Esophagus squamous epithelium (tissue), 5 donors: ENCODE measurements at places on chromosomes 3 and 15.

- DNase-seq = no peak
These were observed 93.0 kb upstream of the C2CD4B start for GRCh38 chr15:62257996-62258521.

DNA sequence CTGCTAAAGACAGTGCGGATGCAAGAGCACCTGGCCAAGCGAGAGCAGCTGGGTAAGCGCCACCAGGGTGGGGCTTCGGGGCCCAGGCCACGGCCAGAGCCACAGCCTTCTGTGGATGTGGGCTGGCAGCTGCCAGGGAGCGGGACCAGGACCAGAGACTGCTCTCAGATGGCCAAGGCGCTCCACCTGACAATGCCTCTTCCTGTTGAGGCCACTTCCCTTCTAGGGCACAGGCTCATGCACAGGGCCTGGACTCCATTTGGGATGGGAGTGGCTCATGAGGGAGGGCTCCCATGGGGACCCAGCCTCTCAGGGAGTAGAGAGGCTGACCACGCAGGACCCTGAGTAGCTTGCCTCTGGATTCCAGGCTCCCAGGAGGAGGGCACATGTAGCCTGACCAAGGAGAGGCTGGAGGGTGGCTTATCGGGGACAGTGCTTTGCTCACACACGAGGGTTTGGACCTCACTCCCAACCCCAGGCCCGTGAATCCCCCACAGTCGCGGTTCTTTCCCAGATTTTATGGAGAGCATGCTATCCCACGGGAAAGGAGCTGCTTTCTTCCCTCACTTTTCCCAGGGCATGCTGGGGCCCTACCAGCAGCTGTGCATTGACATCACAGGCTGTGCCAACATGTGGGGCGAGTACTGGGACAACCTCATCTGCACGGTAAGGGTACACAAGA is 25.1 kb downstream of the ACAA1 start:
- no peak for DNase-seq

DNA sequence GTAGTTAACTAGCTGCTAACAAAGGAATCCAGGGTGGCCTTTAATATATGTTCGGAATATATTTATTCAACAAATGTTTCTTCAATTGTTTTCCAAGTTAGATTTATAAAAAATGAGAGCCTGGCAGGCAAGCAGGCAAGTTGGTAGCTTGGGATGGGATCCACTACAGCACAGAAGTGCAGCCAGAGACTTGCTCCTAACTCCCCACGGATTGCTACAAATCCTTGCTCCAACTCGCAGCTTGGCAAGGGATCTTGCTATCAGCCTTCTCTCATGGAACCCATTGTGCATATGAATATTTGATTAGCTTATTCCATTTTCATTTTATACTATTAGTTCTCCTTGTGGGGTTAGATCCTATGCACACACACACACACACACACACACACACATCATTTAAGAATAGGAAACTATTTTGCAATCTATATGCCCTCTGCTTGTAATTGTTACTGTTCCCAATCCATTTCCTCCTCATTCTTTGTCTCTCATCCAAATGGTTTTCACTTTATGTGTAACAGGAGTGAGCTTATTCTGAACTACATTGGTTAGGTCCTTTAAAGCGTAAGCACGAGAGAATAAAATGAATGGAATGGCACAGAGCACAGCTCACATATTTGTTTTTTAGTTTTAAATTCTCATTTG is 505.6 kb downstream of the LPP start:
- no peak for DNase-seq

DNA sequence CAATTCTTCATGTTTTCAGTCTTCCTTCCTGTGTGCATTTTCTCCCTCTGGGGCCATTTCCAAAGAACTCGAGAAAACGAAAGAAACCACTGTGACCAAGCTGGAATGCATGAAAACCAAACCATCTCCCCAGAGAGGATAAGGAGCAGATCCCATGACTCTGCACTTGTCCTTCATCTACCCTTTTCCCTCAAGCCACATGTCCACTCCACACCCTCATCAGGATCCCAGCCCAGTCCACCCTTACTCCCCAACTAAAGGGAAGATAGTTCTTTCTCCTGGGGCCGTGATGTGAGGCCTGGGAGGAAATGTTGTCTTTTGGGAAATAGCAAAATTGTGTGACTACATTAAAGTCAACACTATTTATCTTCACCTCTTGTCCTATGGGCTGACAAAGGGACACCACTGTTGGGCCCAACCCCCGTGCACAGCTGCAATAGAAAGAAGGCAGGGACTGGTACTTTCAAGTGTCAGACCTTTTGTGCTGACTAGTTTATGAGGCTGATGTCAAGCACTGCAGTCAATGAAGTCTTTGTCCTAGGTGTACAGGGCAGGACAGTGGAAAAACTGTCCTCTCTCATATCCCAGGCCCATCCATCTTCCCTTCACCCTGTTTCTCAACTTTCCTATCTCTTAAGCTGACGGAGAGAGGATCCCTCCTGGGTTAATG is 487.1 kb upstream of the NR2F2 start:
- no peak for DNase-seq

- DNase-seq = no peak
These were observed 28.4 kb downstream of the ANKRD28 start for GRCh38 chr3:15769256-15769915.

DNA sequence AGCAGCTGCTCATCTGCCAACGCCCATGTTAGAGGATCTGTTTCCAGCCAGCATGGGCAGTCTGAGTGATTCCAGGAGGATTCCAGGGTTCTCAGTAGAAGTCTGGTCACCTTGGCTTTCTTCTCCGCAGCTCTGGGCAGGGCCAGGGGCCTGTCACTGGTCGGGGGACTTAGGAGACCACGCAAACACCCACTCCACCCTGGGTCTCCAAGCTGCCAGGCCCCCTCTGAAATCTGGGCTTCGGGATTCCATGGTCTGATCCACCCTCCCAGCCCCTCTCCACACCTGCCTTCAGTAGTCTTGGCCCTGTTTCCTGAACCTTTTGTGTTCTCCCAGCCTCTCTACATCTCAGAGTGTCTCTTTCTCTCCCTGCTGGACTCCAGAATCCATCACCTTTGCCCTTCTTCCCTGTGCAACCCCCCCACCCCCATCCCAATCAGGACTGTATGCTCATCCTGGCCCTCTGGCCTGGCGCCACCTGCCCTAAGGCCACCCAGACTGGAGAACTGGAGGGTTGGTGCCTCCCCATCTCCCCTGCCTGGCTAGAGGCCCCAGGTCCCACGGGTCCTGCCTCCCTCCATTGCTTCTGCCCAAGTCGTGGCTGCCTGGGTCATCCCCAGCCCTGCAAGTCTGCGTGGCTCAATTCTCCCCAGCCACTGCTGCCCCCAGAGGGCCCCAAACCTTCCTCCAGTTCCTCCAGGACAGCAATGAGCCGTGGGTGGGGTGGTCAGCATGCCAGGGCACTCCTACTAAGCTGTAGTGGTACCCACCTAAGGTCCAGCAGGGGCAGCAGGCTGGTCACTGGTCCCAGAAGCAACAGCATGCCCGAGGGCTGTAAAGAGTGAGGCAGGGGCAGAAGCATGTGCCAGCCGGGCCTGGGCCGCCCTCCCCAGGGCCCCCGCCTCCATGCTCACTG is 102.8 kb downstream of the TBC1D2B start:
- no peak for DNase-seq

DNA sequence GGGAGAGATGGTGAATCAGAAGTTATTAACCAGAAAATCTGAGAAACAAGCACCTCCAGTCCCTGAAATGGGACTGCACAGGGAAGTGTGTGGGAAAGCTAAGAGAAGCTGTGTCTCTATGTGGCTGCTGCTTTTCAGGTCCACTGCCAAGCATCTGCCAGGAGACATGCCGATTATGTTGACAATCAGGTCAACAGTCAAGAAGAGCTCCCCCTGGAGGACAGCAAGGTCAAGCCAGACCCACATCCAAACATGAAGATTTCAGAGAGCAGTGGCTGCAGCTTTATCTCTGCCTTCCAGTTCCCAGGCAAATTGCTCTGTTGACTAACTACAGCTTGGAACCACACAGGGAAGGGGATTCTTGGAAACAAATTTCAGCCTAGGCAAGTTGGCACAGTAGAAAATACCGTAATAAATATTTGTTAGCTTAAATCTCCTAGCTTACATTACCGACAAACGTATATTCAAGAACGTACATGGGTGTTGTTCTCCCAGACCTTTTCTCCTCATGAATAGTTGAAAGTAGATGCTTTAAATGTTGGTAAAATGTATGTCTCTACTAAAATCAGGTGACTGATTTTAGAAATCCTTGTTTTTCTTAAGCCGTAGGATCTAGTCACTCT is 394.5 kb upstream of the RARB start:
- no peak for DNase-seq

- no peak for DNase-seq
These were observed 60.6 kb upstream of the IL12A start for GRCh38 chr3:159928071-159928491.
